ENCODE measurements at places on chromosomes 4 and X. TPM values are rescaled to one million over a fixed set of nuclear protein-coding genes. Genes with fewer than 3 reads are reported as not detected.

The EDA2R gene
- total RNA-seq, result 1.1 TPM

The ZNF827 gene
- total RNA-seq, result 8.1 TPM

The TEX11 gene
- not detected for total RNA-seq

The TMEM47 gene
- 37.7 TPM for total RNA-seq

The ADRA2C gene
- total RNA-seq, result 5.5 TPM

The KDR gene
- 15.8 TPM for total RNA-seq

The SMARCA1 gene
- total RNA-seq, result 35.5 TPM
